NCI-H2081 treated with DMSO at 0.1 percent for 48 hours (cell line): ENCODE measurements at places on chromosomes 13 and 19.

- no peak for DNase-seq
Measured at GRCh38 chr19:45112111-45112827, 19.3 kb downstream of the PPP1R37 start.

DNA sequence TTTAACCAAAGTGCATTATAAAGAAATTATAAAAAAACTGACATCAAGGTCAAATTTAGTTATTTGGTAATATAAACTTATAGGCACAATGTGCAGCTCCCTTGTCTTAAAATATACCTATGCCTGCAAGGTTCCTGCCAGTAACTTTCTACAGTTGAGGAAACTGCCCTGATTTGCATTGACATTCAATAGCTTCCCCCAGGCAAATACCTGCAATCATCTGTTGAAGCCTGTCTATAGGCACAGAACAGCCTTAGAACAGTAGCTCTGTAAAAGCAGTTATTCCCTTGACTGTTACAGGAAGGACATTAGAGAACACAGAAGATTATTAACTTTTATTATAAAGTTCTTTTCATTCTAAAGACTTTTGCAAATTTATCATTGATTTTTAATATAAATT is 1239.5 kb downstream of the PCDH9 start:
- no peak for DNase-seq

- DNase-seq: no peak
Measured at GRCh38 chr19:49605605-49606004, 14.6 kb downstream of the PRR12 start.

DNA sequence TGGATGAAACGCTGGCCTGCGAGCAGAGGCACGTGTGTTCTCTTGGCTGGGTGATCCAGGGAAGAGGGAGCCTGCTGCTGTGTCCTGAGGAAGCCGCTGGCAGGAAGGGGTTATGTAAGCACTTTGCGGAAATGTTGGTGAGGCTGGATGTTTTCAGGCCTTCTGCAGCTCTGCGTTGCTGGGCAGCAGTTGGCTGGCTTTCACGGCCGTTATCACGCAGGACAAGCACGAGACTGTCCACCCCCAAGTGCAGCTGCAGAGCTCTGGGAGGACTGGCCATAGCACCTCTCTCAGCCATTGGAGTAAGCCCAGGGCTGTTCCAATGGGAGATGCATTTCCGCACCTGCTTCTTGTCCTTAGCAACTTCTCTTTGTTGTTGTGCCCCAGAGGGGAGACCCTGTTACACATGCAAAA is 146.9 kb upstream of the SOX21 start:
- DNase-seq: no peak

GRCh38 chr13:94520001-94520400 is 40.5 kb upstream of the DCT start:
- DNase-seq: no peak

DNA sequence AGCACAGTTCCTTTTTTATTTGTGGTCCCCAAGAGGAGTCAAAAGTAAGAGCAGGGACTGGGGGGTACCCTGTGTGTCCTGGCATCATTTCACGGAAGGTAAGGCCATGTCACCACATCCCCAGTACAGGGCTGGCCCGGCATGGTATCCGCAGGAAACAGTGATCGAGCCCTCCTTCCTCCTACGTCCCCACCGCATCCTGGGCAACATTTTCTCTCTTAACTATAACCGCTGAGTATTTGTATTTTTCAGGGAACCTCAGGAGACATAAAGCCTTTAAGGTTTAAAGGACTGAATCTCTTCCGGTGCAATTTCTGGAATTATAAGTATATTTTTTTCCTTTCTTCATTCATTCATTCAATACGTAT is 13.6 kb upstream of the LATS2 start:
- no peak for DNase-seq

DNA sequence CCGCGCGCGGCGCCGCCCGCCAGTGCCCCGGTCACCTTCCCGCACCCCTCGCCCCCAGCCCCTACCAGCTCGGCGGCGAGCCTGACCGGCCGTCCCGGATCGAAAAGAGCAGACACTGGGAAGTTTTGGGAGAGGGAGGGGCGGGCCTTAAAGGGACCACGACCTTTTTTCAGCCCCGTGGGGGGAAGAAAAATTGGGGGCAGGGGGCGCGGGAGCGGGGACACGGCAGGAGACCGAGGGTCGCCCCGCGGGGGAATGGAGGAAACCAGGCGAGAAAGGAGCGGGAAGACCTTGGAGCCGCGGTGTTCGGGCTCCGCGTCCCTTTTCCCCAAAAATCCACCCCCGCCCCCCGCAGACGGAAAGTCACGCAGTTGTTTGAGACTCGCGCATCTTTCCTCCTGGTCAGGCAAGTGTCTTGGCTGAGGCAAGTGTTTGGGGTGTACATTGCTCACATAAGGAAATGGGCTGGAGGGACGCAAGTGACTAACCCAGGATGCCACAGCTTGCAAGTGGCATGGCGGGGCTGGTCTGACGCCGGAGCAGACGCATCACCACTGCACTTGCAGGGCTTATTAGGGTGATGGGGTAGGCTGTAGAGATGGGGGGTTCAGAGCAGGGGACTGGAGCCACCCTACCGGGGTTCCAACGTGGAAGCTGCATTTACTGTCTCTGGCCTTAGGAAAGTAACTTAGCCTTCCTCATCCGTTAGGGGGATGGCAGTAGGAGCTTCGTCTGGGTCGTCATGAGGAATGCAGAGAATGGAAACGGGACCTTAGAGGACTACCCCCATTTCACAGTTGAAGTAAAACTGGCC is 2.7 kb upstream of the HNRNPL start:
- no peak for DNase-seq

GRCh38 chr19:55697698-55698097 is 22.7 kb downstream of the EPN1 start:
- DNase-seq: no peak

GRCh38 chr19:3360421-3361383 is 5.7 kb upstream of the NFIC start:
- no peak for DNase-seq

DNA sequence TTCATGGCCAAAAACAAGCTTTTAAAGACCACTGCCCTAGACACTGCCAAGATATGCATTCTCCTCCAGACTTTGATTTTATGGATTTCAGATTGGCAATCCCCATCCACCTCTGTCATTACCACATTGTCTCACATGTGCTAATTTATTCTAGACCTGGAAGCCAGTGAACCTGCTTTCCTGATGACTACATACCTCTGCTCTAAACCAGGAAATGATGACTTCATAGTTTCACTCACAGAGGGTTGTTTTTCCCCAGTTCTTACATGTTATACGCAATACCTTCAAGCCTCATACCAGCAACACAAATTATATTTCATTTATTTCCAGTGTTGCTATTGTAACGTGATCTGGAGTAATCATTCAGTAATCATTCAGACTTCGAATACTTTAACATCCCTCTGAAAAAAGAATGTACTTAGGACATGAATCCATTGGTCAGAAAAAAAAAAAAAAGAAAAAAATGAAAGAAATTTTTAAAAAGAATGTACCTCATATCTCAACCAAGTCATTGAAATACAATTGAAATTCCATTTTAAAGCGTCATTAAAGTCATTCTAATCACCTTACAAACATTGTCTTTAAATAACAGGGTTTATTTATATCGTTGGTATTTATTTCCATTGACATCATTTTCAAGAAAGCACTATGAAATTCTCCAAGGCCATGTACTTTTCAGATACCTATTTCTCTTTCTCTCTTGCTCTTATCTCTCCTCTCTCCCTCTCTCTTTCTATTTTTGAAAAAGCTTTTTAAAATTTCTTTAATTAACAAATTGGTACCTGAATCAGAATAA is 33.4 kb upstream of the KLF5 start:
- DNase-seq: no peak

GRCh38 chr19:34662919-34663318 is 14.0 kb downstream of the SCGB2B2 start:
- DNase-seq: no peak

DNA sequence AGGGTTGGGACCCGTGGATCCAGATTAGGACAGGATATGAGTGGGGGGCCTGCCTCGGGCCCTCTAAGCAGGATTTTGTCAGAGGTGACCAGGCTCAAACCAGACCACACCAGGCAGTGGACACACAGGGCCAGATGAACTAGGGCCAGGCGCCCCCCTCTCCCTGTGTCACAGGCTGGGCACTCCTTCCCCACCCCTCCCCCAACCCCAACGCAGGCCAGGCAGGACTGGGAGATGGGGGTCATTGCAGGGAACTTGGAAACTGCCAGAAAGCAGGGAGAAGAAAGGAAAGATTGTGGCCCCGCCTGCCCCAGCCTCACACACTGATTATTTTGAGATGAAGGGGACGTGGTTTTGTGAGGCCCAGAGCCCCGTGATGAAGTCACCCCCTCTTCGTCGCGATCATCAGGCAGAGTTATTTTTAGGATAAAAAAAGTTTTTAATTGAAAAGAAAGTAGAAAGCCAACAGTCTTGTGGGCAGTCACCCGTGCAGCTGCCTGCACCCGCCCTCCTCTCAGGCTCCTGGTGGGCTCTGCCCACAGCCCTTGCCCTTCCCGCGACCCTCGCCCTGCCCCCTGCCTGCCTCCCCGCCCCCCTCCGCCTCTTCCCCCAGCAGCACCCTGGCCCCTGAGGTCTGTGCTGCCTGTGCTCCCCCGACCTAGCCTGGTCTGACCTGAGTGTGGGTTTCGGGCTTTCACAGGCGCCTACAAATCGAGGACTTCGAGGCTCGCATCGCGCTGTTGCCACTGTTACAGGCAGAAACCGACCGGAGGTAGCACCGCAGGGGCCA is 1.9 kb upstream of the YJEFN3 start:
- DNase-seq: no peak

DNA sequence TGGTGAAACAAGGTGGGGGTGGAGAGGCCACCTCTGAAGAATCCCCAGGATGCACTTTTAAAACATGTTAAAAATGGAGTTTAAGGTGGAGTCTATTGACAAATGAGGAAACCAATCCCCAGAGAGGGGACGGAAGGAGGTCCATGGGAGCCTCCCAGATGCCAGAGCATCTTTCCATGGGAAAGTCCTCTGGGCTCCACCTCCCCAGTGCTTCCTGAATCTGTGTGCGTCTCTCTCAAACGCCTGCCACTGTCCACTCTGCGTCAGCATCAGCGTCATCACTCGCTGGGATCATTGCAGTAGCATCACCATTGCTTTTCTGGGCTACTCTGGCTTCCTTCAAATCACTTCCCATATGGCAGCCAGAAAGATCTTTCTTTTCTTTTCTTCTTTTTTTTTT is 6.2 kb downstream of the GPR4 start:
- no peak for DNase-seq

- DNase-seq: peak; percentile 20
Measured at GRCh38 chr19:34345947-34346351, 19.0 kb upstream of the GPI start.

- no peak for DNase-seq
Measured at GRCh38 chr13:25766991-25767390, 284.8 kb downstream of the SHISA2 start.

DNA sequence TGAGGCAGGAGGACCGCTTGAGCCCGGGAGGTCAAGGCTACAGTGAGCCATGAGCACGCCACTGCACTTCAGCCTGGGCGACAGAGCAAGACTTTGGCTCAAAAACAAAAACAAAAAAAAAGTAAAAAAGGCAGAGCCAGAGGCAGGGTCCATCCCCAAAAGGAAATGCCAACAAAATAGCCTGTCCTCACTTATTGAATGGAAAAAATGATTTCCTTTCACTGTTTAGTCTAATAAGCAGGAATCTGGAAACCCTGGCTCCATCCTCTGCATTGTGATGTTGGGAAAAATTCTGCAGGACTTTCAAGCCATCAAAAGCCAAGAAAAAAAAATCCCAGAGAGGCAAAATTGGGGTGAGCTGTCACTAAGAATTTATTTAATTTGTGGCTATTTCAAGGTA is 23.2 kb downstream of the ZIC5 start:
- no peak for DNase-seq

GRCh38 chr19:38669552-38669951 is 22.1 kb downstream of the ACTN4 start:
- DNase-seq: no peak

GRCh38 chr19:40277356-40278059 is 7.6 kb downstream of the AKT2 start:
- no peak for DNase-seq

DNA sequence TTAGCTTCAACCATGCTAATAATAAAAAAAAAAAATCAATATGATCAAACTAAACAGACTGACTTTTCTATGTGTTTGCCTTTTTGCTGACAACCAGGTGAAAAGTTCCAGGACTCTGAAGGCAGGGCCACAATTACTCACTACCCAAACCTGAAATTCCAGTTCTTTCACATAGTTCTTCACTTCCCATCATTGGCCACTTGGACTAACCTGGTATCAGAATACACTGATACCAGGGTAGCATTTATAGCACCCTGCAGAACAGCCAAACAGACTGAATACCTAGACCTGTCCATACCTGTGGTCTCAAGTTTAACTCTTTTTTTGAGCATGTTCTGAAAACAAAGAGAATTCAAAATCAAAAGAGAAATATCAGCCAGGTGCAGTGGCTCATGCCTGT is 25.1 kb downstream of the ELF1 start:
- no peak for DNase-seq

- DNase-seq: no peak
Measured at GRCh38 chr19:41541990-41542584, 33.9 kb upstream of the CEACAM21 start.

DNA sequence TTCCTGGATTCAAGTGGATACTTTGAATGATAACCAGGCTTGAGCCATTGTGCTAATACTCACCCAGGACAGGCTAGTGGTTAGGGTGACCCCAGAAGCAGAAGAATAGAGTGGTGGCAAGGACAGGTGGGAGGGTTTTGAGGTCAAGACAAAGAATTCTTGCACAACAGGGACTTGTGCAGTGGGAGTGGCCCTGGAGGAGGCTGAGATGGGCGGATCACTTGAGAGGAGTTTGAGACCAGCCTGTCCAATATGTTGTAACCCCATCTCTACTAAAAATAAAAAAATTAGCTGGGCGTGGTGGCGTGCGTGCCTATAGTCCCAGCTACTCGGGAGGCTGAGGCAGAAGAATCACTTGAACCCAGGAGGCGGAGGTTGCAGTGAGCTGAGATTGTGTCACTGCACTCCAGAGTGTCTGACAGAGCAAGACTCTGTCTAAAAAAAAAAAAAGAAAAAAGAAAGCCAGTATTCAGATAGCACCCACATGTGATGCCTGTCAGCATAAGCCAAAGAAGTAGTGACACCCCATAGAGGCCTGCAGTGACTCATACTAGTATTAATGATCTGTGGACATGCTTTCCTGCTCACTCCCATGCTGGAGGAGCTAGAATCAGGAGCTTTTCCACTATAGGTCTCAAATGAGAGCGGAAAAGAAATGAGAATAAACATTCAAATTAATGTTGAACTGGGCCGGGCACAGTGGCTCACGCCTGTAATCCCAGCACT is 78.7 kb downstream of the RNF17 start:
- no peak for DNase-seq

GRCh38 chr13:110125157-110125556 is 181.8 kb downstream of the COL4A1 start:
- no peak for DNase-seq

DNA sequence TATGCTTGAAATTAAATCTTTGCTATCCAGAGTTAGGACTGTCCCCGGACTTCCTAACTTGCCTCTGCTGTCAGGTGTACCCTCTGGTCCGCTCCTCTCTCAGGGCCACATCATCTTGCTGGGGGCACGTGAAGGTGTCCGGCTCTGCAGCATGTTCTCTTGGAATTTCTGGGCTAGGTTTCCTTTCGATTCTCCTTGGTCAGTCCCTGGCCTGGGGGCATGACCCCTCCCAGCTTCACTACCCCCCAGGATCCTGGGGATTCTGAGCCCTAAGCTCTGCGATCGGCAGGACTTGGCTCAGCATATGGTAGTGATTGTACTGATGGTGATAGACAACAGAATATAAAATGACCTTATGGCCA is 5.1 kb upstream of the GPI start:
- DNase-seq: no peak
